ENCODE measurements at places on chromosomes 3 and 15. TPM values are rescaled to one million over a fixed set of nuclear protein-coding genes. Genes with fewer than 3 reads are reported as not detected.

DNA sequence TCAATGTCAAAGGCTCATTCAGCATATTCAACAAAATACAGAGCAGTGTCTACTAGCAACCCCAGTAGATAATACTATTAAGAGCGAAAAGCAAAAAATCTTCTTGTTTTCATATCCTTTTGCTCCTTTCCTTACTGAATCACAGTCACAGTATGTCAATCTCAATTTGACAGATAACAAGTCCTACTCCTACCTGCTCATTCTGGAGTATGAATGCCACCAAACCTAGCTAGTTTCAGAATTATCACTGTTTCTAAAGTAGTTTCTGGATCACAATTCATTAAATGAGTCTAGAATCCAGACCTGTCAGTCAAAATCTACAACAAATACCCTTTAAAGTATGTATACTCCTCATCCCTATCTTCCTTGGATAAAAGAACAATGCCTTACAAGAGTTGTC is 51.5 kb downstream of the MKRN2 start:
- DNase-seq, result no peak
- H3K27me3 ChIP-seq, result no peaks in the 10 kb centered on the region
- H3K27ac ChIP-seq, result no peak overlapping the region
- peaks cover 23% of the 10 kb centered on the region for H3K36me3 ChIP-seq
- no peaks in the 10 kb centered on the region for H3K4me1 ChIP-seq

DNA sequence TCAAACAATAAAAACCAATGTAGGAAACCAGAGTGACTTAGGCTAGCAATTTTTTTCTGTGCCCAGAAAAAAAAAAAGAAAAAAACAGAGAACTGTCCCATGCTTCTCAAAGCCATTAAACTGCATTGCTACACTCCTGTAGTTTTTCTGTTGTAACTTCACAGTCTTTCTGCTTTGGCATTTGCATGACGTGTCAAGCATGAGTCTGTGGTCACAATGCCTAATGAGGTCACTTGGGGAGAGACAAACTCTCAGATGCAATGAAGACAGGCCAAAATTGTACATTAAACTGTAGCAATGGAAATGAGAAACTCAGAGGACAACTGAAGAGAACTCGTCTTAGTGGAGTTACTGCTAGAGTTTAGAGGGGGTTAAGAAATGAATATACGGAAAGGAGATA is 30.8 kb downstream of the CCDC80 start:
- DNase-seq, result no peak
- no peaks in the 10 kb centered on the region for H3K36me3 ChIP-seq
- no peak overlapping the region for H3K27ac ChIP-seq
- no peak overlapping the region for H3K4me3 ChIP-seq

Gene FBXL22
- not detected for total RNA-seq

Gene SH2D7
- total RNA-seq, result not detected

GRCh38 chr3:116050311-116050915 is 394.9 kb downstream of the LSAMP start:
- H3K4me1 ChIP-seq, result no peaks in the 10 kb centered on the region
- H3K27ac ChIP-seq, result no peak overlapping the region
- no peaks in the 10 kb centered on the region for H3K36me3 ChIP-seq
- no peak for DNase-seq
- no peak overlapping the region for H3K4me3 ChIP-seq

- H3K4me3 ChIP-seq, result no peak overlapping the region
- no peak for DNase-seq
- H3K36me3 ChIP-seq, result no peaks in the 10 kb centered on the region
Measured at GRCh38 chr3:117752984-117753717, 1043.6 kb downstream of the TUSC7 start.

Gene NR2C2
- 22.1 TPM for total RNA-seq

- no peaks in the 10 kb centered on the region for H3K4me1 ChIP-seq
- no peaks in the 10 kb centered on the region for H3K36me3 ChIP-seq
- H3K4me3 ChIP-seq, result no peak overlapping the region
- no peak for DNase-seq
- no peaks in the 10 kb centered on the region for H3K27me3 ChIP-seq
Measured at GRCh38 chr3:48644898-48645760, 9.9 kb upstream of the SLC26A6 start.
